ENCODE measurements at places on chromosomes 1 and 21.

- H3K27ac ChIP-seq, result no peak overlapping the region
- no peak overlapping the region for H3K4me3 ChIP-seq
- no peak for DNase-seq
- no peaks in the 10 kb centered on the region for H3K4me1 ChIP-seq
- no peaks in the 10 kb centered on the region for H3K27me3 ChIP-seq
These were observed 34.9 kb upstream of the IVNS1ABP start for GRCh38 chr1:185351734-185352466.

DNA sequence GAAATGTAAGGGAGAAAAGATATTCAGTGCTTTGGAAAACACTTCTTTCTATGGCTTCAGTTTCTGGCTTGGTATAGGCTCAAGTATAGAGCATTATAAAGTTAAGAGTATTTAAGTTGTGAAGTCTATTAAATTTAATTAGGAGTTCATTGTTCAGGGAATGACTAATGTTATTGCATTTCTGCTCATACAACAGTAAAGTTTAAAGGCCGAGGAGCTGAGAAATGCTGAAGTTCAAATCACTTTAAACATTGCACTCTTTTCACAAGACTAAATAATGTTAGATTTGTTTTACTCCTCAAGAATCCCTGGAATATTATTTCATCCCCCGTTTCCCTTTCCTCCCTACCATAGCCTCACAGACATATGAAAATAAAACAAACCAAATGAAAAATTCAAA is 30.1 kb downstream of the RGS5 start:
- H3K4me1 ChIP-seq, result no peaks in the 10 kb centered on the region
- no peak for DNase-seq
- H3K27me3 ChIP-seq, result peaks cover 15% of the 10 kb centered on the region
- H3K4me3 ChIP-seq, result no peak overlapping the region
- no peaks in the 10 kb centered on the region for H3K36me3 ChIP-seq

DNA sequence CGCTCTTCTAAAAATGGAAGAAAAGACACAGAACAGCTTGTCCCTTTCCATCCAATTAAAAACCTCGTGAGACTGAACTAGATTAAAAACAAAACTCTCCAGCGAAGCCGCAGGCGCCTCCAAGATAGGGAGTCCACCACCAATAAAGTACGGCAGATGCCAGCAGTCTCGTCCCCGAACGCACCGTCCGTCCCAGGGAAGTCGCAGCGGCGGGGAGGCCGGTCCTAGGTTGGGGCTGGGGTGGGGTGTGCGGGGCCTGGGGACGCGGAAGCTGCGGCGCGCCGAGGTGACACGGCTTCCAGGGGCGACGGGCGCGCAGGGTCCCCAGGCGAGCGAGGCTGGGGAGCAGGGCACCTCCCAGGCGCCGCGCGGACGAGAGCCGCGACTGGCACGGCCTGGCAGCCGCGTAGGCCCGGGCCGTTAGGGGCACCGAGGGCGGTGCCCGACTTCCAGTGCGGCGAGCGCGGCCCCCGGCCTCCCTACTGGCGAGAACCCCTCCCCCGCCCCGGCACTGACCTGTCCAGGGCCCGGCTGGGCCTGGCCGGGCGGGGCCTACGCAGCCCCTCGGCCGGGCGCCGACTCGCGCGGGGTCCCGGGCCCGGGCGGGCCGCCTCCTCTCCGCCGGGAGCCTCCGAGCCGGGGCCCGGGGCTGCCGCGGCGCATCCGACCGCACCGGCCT is 28.3 kb upstream of the A3GALT2 start:
- H3K27me3 ChIP-seq, result no peaks in the 10 kb centered on the region
- peak; percentile 34 for DNase-seq
- peaks cover 10% of the 10 kb centered on the region for H3K36me3 ChIP-seq
- H3K27ac ChIP-seq, result peak overlapping the region; percentile 88
- peaks cover 38% of the 10 kb centered on the region for H3K4me1 ChIP-seq

GRCh38 chr1:150210091-150210490 is 25.8 kb downstream of the ANP32E start:
- H3K4me1 ChIP-seq, result peaks cover 5% of the 10 kb centered on the region
- DNase-seq, result no peak
- H3K27ac ChIP-seq, result no peak overlapping the region
- no peaks in the 10 kb centered on the region for H3K36me3 ChIP-seq

DNA sequence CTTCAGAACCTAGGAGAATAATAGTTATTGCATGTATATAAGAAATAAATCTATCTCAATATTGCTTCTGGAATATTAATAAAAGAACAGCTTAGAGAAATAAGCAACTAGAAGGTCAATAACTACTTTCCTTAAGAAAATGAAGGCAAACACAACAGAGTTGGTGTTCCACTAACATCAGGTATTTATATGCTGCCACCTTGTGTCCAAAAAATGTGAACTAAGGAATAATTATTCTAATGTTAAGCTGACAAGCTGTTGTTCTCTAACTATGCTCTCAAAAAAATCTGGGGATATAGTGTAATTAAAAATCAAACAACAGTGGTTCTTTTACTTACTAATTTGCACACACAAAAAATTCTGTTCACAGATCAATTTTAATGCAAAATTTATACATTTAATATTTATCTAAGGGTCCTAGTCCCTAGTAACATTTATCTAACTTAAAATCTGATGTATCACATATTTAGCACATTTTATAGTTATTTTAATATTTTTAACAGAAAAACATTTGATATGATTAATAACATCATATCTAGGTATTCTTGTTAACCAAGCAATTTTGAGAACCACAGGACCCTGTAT is 39.6 kb downstream of the UCHL5 start:
- H3K4me3 ChIP-seq, result no peak overlapping the region
- H3K36me3 ChIP-seq, result peaks cover 4% of the 10 kb centered on the region
- H3K4me1 ChIP-seq, result no peaks in the 10 kb centered on the region
- no peak overlapping the region for H3K27ac ChIP-seq
- H3K27me3 ChIP-seq, result no peaks in the 10 kb centered on the region

DNA sequence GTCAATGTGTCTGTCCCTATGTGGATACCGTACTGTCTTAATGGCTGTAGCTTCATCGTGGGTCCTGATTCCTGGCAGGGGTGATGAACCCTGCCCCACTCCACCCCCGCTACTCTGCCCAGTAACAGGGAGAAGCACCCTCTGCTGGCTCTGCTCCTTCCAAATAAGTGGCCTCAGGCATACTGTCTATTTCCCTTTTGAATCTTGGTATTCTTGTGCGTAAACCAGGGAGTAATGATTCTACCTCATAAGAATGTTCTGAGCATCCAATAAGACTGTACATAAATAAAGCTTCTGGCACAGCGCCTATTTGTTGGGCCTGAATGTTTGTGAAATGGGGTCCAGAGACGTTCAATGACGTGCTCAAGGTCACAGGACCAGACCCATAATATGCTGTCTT is 35.2 kb upstream of the CTPS1 start:
- H3K4me3 ChIP-seq, result no peak overlapping the region
- H3K36me3 ChIP-seq, result peaks cover 8% of the 10 kb centered on the region
- no peaks in the 10 kb centered on the region for H3K4me1 ChIP-seq
- DNase-seq, result no peak
- no peak overlapping the region for H3K27ac ChIP-seq
- peaks cover 21% of the 10 kb centered on the region for H3K27me3 ChIP-seq

DNA sequence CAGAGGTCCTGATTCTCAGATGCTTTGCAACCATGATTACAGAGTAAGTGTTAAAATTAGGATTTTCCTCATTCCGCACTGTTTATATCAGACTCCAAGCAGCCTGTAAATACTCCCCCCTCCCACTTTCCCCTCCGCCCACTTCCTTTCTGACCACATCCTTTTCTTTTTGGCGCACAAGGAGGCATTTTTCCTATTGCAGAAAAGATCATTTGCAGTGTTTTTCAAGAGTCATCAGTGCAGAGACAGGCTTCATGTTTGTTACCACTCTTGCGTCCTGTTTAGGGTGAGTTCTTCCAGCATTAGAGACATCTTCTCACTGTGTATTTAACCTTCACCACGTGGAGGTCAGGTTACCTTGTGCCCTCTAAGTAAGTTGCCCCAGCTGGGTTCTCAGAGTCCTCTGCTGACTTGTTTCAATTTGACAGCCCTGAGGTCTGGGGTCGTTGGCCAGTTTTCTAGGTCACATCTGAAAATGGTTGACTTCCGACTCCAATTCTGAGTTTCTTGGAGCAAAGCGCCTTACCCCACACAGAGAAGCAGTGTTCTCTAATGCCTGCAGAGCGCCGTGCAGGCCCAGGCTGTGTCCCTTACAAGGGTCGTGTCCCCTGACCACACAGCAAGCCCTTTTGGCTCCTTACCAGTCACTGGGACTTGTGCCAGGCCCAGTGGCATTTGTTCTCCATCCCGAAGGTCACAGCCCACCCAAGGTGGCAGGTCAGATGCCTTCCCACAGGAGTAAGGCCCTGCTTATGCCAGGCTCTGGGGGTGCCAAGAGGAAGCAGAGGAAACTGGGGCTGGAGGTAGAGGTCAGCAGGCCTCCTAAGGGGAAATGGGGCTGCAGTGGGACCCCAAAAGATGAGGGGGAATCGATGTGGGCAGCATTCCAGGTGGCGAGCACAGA is 85.6 kb downstream of the FAM78B start:
- H3K4me1 ChIP-seq, result no peaks in the 10 kb centered on the region
- H3K36me3 ChIP-seq, result no peaks in the 10 kb centered on the region
- DNase-seq, result no peak
- H3K27me3 ChIP-seq, result no peaks in the 10 kb centered on the region
- H3K27ac ChIP-seq, result no peak overlapping the region

DNA sequence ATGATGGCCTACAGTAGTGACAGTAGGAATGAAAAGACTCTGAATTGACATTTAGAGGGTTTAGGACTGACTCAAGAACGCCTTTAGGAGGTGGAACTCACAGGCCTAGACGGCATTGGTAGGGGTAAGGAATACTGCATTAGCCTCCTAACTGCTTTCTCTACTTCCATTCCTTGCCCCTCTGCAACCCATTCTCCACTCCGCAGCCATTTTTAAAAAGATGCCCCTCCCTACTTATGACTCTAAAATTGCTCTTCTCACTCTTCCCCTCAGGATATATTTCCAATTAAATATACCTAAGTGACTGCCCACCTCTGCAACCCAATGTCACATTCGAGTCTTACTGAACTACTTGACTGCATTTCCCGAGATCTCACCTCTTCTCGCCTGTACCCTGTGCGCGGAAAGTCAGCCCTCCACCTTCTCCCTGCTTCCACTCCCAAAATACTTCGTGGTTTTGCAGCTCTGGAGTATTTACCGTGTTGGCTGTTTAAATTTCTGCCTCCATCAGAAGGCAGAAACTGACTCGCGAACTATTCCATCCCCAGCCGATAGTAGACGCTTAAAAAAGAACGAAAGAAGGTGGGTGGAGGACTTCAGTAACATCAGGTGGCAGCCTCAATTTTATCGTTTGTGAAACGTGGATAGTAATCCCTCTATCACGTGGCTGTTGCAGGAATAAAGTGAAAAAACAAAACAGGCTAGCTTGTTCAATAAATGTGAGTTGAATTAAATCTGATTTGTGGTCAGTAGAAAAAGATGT is 1.1 kb upstream of the YBX1 start:
- no peaks in the 10 kb centered on the region for H3K27me3 ChIP-seq
- H3K4me3 ChIP-seq, result peak overlapping the region; percentile 88
- peaks cover 37% of the 10 kb centered on the region for H3K36me3 ChIP-seq
- peaks cover 24% of the 10 kb centered on the region for H3K4me1 ChIP-seq
- no peak for DNase-seq

DNA sequence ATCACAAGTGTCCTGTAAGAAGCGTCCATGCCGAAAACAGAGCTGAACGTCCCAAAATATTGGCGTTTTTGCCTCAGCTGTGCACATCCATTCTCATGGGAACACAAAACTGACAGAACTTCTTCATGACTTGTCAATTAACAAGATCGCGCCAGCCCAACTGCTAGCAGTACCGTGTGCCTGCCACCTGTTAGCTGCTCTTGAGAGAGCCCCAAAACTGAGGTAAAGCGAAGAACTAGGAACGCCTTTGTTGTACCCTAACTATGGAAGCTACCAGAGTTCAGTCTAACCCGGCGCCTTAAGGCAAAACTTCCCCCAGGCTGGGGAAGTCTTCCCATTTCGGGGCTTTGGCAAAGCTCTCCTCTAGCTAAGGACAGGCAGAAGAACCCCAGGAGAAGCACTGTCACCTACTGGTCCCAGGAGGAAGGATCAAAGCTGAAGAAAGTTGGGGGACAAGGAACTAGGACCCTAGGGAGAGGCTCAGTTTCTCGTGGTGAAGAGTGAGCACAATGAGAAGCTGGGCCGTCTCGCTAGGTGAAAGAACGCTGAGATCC is 719 bp downstream of the EYA3 start:
- peaks cover 21% of the 10 kb centered on the region for H3K4me1 ChIP-seq
- no peaks in the 10 kb centered on the region for H3K27me3 ChIP-seq
- peak overlapping the region; percentile 99 for H3K27ac ChIP-seq
- DNase-seq, result peak; percentile 10
- H3K4me3 ChIP-seq, result peak overlapping the region; percentile 99
- no peaks in the 10 kb centered on the region for H3K36me3 ChIP-seq

All from stimulated activated naive B cell treated with anti-CD40 and anti-IgM and Interleukin-4, amounts not matched to agents 10 μg/mL and 1 μg/mL and 100 μg/mL, for 72 hours (primary cell).